NCI-H1694 (cell line): ENCODE measurements at places on chromosomes 4 and X.

DNA sequence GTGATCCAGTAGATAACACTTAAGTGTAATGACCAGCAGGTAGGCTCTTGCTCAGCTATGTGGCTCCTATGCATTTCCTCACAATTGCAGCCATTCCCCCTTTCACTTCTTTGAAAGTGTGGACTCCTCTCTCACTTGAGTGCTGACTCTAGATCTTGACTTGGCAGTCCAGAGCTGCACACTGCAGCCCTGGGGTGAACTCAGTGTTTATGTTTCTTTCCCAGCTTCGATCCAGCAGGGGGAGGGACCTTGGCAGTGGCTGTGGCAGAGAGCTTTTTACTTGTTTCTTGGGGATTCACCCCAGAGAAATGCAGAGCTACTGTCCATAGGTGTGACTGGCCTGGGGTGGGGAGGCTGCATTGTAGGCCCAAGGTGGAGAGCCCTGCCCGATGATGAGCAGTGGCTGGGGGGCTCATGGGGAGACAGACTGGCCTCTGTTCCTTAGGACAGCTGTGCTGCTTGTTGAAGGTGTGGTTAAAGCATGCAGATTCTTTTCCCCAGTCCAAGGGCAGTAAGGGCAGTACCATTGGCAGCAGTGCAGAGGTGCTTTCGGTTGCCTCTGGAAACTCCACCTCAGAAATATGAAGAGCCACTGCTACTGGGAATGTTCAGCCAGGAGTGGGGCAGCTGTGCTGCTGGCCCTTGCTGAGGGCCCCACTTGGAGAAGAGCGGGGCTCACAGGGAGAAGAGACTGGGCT is 134.7 kb downstream of the SH3BGRL start:
- DNase-seq = no peak

DNA sequence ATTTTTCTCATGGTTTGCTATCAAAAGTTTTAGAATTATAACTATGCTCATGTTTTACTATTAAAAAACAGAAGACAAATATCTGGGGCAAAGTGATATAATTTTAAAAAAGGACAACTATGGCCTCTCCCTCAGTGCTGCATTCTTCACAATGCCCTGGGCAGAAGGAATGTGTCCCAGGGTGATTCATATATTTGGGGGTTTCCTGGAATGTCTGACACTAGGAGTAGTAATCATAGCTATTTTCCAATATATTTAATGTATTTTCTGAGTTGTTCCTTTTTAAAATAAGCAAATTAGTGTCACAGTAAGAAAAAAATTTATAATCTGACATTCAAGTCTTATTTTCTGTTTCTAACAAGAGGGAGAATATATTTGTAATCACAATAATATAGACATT is 281.7 kb downstream of the UNC5C start:
- no peak for DNase-seq

GRCh38 chr4:142846729-142847596 is 862 bp upstream of the INPP4B start:
- no peak for DNase-seq

DNA sequence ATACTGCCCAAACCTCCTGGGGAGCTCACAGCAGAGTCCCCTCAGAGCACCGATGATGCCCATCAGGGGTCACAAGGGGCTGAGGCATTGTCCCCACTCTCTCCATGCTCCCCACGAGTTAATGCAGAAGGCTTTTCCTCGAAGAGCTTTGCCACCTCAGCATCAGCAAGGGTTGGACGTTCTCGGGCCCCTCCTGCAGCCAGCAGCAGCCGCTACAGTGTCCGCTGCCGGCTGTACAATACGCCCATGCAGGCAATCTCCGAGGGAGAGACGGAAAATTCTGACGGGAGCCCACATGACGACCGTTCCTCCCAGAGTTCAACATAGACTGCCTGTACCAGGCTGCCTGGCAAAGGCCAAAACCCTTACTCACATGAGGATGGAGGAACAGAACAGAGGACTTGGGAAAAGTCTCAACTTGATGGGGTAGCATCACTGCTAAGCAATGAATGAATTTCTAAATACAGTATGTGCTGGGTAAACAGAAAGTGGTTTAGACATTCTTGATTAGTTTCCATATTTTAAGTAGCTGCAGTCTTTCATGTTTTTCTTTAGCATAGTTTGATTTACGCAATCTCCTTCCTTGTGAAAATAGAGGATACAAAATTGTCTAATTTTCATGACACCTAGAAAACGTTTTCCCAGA is 5.0 kb upstream of the SCML1 start:
- DNase-seq = no peak

DNA sequence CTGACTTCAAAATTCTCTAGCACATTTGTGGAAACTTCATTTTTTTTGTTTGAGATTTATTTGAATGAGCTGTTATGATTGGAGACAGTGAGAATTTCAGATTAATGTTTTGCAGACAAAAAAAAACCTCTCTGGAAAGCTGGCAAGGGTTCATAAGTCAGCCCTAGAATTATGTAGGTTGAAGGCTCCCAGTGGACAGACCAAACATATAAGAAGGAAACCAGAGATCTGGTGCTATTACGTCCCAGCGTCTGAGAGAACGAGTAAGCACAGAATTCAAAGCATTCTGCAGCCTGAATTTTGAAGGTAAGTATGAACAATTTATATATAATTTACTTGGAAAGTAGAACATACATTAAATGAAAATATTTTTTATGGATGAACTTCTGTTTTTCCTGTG is at the start of gene AGTR2:
AGTR2 (plus strand) TSS at position 234 of the 400 bp plus-strand sequence. CDS start 1,537 bp downstream, outside the sequence.
- DNase-seq = no peak

DNA sequence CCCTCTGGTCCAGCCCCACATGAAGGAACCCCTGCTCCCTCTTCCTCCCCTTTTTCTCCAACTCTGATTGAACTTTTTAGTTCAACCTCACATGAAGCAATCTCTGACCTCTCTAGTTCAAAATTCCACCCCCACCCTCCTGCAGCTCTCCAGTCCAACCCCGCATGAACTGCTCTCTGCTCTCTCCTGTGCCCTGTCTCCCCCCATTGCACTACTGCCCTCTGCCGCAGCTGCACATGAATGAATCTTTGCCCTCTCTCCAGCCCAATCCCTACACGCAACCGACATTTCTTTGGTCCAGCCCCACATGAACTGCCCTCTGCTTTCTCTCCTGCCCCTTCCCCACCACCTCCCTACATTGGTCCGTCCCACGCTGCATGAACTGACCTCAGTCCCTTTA is 6.9 kb downstream of the CETN2 start:
- no peak for DNase-seq

DNA sequence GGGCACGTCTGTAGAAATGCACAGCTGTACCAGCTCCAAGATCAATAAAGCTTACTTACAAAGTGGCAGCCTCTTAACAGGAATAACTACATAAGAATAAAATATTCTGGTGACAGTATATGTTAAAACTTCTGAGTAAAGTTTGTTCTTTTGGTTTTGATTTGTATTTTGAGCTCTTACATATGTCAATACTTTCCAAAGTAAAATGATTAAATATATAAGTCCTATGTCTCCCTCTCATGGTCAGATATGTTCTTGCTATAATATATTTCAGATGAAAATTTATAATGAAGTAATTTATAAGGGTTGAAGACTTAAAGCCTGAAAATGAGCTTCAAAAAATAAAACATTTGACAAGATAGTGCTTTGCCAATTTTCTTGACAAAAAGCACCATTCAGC is 254.4 kb downstream of the NPFFR2 start:
- no peak for DNase-seq

DNA sequence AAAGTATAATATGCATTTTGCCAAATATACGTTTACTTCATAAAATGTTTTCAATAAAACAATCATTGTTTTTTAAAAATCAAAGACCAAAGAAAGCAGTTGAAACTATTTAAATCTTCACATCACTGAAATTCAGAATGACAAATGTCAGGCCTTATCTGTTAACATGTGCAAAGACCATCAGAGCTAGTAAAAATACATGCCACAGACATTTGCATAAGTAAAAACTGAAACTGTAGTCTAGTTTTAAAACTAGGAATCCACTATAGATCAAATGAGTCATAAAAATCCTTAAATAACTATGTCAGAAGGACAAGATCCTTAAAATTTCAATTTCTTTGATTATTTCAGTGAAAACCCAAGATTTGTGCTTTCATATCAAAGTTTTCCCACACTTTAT is 24.8 kb downstream of the KLHL15 start:
- no peak for DNase-seq

GRCh38 chr4:6058531-6059374 is 40.5 kb upstream of the C4orf50 start:
- DNase-seq = no peak

DNA sequence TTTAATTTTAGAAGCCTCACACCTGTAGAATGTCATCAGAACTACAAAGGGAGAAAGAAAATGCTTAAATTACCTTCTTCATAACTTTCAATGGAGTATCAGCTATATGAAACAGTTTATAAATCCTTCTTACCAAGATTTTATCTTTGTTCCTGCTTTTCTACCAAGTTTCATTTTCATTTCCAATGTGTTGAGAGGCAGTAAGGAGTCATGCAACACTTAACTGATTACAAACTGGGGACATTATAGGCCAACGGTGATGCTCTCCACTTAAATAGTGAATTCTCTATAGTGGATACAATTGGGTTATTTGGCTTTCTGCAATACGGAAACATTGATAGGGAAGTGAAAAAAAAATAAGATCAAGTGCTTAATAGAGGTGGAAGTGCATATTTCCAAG is 145.2 kb upstream of the FTHL17 start:
- DNase-seq = no peak

DNA sequence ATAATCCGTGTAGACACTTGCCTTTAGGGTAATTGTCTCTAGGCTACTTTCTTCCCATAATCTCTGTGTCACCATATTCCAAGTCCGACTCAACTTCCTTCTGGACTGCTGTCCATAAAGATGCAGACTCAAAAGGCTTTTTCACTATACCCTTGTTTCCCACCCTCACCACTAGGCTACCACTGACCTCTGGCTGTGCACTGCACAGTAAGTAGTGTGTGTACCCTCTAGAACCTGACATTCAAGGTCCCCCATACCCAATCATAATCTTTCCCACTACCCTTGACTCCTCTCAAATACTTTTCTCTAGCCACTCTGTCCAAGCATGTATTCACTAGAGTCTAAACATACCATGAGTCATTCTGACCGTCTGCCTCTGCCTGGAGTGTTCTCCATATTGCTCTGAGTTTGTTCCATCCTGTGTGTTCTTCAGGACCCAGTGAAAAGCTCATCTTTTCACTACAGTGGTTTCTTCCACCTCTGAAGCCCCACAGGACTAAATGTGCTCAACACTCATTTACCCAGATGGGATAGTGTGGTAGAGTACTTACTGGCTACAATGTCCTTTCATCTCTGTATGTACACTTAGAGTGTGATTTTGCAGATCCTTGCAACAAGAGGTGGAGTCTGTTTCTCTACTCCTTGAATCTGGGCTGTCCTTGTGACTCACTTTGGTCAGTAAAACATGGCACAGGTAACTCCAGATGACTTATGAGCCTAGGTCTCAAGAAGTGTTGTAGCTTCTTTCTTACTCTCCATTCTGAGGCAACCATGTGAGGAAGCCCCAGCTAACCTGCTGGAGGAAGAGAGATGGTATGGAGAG is 17.4 kb downstream of the JADE3 start:
- no peak for DNase-seq

DNA sequence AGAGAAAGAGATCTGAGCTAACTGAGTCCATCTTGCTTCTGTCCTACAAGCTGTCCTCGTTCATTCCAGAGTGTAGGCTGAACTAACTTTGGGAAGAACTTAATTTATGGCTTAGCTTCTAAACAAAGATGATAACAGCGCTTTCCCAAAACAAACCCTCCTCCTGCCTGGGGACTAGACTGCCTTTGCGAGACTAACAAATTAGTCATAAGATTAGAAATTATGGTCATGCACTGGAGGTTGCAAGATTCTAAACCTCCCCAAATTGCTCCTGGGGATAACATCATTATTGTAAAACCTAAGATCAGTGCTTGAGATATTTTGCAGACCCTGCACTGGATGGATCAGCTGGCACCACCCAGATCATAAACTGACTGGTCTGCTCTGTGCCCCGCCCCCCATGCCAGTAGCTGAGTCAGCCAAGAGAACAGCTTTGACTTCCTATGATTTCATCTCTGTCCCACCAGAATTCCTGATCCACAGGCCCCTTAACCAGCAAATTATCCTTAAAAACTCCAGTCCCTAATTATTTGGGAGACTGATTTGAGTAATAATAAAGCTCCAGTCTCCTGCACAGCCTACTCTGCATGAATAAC is 883.3 kb downstream of the TRIML1 start:
- no peak for DNase-seq

GRCh38 chr4:110412354-110413065 is 63.4 kb upstream of the ENPEP start:
- no peak for DNase-seq

- no peak for DNase-seq
Measured at GRCh38 chrX:22594766-22595165, 322.1 kb downstream of the CBLL2 start.

GRCh38 chr4:86560447-86560846 is 33.7 kb upstream of the PTPN13 start:
- DNase-seq = no peak

DNA sequence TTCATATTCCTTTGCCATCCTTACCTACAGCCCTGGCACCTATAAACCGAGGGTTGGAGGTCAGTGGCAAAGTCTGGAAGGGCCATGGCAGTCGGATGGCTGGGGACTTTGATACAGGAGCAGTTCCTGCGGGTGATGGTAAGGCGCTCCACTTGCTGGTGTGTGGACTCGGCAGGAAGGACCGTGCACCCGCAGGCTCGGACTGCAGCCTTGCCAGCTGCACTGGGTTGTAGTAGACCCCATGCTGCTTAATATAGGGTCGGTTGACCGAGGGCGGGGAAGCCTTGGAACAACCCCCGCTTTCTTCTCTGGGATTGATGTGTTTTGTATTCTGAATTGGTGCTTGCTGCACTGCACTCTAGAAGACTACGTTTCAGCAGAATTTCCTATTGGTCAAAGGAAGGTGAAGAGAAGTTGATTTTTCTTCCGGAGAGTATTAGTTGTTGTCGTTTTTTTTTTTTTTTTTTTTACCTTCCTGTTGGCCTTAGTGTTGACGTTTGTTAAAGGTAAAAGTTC is 638 bp downstream of the BLTP1 start:
- no peak for DNase-seq

- DNase-seq = no peak
Measured at GRCh38 chr4:138555584-138555983, 313.4 kb upstream of the SLC7A11 start.

DNA sequence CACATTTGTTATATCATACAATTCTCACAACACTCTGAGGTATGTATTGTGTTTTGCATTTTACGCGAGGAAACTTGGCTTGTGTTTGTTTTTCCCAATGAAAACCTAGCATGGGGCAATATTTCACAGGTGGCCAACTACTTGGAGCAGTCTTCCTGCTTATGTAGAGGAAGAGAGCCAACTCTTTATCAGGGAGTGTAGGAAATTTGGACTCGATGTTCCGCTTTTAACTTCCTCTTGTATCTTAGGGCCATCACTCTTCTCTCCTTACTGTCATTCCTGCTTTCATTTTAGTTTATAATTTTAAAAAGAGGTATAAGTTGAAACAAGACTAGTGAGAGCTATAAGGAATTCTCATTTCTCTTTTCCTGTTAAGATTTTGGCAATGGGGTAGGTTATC is 107.7 kb upstream of the RPS6KA3 start:
- no peak for DNase-seq

DNA sequence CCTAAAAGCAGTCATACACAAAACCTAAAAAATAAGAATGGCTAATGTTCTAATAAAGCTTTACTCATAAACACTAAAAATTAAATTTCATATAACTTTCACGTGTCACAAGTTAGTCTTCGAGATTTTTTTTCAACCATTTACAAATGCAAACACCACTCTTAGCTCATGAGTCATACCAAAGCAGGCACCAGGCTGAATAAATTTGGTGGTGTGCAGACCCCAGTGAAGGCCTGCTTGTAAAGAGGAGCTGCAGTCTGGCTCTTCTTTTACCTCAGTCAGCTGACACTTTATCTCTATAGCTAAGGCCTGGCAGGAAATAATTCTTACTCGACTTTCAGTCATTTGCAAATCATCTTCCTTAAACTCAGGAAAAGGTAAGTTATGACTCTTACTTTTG is 37.4 kb downstream of the CLOCK start:
- no peak for DNase-seq
